Activated CD4-positive, CD25-positive, alpha-beta regulatory T cell treated with anti-CD3 and anti-CD28 coated beads, Interleukin-2, amount 50 U/mL, for 16 hours (primary cell): ENCODE measurements at places on chromosomes 13 and 19.

DNA sequence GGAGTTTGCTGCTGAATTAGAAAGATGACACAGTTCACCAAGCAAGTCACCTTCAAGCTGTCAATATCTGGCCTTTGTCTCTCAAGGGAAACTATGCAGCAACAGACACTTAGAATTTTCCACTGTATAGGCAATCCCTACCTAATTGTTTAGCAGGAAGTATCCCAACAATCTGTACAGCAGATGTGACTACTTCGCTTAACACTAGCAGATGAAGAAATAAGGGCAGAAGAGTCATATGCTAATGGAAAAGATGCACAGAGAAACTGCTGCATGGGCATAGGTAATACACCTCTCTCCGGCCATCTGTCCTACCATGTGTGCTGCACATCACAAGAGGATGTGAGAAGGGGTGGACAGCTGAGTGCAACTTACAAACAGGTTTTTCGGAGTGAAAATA lies 851.2 kb downstream of the PCDH9 start:
- DNase-seq, result no peak

DNA sequence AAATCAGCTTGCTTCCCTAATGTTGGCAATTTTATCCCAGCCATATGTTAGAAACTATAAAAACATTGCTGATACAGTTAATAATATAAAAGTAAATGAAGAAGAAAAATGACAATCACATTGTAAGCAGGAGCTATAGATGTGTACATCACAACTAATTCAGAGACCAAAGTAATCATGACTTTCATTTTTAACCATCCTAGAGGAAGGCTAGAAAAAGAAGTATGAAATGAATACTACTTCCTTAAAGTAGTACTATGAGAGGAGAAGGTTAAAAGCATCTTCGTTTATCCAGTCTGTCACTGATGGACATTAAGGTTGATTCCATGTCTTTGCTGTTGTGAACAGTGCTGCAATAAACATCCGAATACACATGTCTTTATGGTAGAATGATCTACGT lies 135.5 kb downstream of the IRS2 start:
- DNase-seq, result no peak

DNA sequence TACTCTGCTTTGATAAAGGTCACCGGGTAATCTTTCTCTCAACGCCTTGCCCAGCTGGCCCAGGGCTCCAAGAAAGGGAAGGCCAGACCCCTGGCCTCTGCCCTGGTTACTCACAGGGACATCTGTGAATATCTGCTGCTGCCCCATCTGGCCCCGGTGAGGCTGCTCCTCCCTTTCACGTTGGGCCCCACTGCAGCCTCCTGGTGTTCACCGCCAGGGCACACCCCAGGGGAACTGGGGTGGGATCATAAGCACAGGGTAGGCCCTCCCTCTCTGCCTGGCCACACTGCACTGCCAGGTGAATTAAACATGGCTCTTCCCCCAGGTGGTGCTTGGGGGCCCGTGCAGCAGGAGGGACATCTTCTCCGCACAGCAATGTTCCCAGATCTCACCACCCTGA lies 12.7 kb downstream of the LAIR1 start:
- no peak for DNase-seq

DNA sequence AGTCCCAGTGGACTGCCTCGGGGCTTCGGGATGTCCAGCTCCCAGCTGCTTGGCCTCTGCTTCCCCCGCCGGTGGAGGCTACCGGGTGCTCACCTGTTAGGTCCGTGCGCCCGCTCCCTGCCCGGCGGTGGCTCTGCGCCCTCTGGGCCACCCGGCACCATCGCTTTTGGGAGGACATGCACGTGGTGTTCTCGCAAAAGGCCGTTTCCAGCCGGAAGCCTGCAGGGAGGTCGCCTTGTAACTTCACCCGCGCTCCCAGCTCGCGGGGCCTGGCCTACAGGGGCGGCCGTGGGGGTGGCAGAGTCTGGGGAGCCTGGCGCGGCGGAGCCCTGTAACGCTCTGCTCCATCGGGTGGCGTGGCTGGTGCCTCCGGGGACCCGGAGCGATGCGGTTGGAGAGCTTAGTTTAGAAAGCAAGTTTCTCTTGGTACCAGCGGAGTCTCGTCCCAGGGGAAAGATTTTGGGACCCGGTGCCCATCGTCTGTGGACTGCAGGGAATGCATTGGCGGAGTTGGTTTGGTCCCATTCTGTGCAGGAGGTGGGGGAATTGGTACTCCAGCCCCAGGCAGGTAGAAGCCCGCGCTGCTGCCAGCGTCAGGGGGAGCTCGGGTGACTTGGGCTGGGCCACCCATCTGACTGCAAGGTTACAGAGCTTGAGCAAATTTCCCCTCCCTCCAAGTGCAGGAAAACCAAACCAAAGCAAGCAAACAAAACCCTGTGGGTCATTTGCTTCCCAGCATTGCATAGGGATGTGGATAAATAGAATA lies 673 bp downstream of the SPATA13 start:
- DNase-seq, result peak; percentile 5

DNA sequence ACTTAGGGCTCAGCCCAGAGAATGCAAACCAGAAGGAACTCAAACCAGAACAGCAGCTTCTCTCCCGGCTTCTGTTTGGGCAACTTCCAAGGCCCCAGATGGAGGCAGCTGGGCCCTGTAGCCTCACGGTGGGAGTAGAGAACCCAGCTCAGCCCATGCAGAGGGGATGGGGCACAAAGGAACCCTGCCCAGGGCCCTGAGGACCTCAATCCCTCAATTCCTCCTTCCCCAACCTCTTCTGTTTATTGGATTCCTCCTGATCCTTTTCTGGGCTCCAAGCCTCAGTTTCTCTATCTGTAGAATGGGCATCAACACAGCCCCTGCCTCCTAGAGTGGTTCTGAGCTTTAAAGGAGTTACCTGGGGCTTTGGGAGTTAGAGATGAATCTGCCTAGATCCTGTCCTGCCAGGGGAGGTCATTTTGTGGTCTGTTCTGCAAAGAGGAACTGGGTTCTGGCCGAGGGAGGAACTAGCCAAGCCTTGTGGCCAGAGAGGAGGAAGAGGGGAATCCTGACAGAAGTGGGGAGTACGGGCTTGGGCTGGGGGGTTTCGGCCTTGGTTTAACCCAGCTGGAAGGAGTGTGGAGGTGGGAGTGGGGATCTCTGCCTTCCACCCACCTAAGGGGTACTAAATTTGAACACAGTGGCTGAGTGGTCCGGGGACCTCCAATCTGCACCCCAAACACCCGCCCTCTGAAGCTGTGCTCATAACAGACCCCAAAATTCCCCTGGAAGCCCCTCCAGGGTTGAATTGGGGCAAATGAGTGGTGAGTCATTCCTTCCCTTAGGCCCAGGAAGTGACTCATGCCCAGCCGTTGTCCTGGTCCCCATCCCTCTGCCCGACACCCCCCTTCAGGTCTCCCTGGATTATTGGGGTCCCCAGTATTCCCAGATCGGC lies 2.7 kb downstream of the ADGRE5 start:
- DNase-seq, result no peak
